ENCODE measurements at places on chromosomes 12 and 14.

- peak; percentile 76 for DNase-seq
These were observed 85.1 kb downstream of the BORCS5 start for GRCh38 chr12:12441843-12442461.

GRCh38 chr14:94548999-94549985, 11.9 kb upstream of the SERPINA4 start:
- peak; percentile 84 for DNase-seq

DNA sequence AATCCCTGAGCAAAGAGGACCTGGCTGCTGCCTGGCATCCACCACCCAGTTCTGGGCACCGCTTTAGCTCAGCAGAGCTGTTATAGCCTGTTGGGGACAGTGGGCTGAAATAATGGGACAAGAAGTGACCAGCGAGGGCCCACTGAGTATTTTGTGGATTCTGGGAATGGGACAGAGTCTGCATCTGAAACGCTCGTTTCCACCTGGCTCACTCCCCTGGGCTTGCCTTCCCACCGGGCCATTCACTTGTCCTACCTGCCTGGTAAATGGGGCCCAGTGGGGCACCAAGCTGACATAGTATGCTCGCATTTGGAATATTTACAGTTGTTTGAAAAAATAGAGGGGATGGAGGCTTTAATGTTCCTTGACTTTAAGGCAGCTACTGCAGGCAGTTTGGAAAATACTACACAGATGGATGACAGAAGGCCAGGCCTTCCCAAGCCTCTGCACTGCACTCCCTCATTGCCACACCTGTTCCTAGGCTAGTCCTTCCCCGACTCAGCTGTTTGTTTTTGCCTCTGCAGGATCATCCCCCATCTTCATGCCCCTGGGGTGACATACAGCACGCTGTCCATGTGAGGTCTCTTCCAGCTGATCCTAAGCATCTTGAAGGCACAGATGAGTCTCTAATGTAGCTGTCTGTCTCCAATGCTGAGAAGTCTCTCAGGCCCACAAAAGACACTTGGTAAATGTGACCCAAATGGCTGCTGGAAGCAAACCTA, 61.3 kb upstream of the DICER1 start:
- DNase-seq, result no peak

GRCh38 chr14:31937730-31938346, 139.3 kb upstream of the ARHGAP5 start:
- peak; percentile 68 for DNase-seq

DNA sequence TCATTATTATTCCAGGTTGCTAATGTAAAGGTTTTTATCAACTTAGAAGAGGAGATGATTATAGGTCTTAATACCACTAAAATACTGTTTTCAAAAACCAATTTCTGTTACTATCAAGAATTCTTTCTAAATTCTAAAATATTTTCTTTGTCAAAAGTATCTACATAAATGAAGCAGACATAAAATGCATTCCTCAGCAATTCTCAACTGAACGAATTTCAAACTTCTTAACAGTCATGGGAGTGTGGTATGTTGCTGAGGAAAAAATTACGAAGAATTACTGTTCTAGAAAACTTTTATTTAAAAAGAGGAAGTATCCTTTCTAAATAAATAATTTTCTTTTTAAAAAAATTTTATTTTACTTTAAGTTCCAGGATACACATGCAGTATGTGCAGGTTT, 146.4 kb downstream of the SLC2A13 start:
- DNase-seq, result no peak

DNA sequence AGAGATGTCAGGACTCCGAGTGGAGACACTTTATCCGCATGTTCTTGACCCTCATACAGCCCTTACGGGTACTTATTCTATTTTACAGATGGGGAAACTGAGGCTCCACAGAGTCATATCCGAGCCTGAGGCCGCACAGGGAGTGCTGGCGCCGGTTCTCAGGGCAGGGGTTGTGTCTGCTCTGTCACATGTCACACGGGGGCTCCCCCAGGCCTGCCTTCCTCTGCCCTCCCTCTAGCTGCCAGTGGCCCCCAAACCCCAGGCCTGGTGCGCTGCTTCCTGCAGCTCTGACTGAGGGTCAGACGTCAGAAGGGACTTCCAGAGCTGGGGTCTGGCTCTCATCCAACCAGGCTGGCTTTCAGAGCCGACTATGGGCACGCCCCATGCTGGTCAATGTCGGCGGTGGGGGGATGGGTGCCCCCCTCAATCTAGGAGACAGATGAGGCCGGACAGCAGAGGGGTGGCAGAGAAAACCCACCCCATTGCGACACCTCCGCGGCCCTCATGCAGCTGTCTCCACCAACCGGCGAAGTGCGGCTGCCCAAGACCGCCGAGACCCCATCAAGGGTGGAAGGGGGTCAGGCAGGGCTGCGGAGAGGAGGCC, 811 bp upstream of the INF2 start:
- DNase-seq, result no peak

GRCh38 chr12:4387607-4388006, 8.1 kb upstream of the FGF23 start:
- DNase-seq, result no peak

DNA sequence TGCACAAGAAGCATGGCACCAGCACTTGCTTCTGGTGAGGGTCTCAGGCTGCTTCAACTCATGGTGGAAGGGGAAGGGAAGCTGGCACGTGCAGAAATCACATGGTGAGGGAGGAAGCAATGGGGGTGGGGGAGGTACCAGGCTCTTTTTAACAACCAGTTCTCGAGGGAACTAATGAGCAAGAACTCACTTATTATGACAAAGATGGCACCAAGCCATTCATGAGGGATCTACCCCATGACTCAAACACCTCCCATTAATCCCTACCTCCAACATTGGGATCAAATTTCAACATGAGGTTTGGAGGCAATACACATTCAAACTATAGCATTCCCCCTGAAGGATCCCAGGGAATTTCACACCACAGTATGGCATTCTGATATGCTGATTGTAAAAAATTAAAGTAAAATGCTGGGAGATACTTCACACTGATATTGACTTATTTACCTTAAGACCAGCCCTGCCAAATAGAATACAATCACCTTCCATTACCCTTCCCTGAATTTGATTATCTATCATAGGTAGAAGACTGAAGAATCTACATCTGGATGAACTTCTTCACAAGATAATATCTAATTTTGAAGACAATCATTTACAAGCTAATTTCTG, 201.7 kb upstream of the PLXNC1 start:
- no peak for DNase-seq

DNA sequence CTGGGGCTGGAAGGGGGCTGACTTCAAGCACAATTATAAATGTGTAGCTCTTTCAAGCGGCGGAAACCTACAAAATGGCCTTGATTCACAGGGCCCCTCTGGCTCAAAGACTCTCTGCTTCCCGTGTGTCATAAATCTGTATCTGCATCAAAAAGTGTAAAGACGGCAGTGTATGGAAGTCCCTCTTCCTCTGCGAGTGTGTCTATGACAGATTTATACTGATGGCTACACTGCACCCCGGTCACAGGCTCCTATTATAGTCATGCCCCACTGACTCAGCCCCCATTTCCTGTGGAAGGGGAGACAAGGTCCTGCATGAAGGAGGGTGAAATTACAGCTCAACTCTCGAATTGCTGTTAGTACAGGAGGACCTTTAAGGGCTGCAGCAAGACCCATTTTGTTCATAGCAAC, 68.6 kb downstream of the HMGA2 start:
- no peak for DNase-seq

- DNase-seq, result no peak
These were observed 75.3 kb downstream of the CCDC88C start for GRCh38 chr14:91342206-91342760.

DNA sequence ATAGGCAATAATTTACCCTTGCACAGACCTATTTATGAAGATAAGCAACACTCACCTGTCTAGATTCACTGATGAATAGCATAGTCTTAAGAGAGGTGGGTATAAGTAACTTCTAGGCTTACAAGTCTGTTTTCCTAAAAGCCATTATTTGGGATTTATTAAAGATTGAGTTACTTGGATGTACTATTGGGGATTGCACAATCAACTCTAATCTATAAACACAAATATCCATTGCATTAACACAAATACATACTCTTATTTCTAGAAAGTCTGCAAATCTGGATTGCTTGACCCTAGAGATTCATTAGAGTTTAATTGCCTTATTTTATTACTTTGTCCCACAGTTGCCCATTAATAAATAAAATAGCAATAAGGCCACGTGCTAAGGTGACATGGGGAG, 148.1 kb upstream of the CCDC198 start:
- DNase-seq, result no peak

DNA sequence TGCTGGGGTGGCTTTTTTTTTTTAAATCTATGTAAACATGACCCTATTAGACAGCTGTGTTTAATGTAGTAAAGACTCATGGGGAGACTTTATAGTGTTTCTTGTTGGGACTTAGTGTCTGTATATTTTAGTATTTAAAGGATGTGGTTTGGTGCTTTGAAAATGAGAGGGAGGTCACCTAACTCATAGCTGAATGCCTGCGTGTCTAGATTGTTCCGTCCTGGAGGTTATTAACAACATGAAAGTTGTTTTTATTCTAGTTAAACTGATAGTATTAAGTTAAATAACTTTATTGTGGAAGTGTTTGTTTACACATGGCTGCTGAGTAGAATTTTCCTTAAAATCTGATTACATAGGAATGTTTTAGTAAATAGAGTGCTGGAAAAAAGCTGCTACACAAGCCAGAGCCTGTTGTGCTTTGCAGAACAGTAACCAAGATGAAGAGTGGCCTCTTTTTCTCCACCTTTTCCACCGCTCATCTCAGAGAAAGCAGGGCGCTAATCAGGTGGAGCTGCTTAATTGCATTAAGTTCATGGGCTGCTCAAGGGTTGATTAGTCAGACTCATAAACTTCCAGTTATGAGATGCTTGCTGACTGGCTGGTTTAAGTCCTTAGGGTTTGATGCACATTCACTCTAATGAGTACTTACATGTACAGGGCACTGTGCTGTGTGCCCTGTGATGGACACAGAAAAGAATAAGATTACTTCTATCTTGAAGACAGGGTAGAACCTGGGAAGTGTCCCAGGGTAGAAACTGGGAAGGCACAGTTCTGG, 62.7 kb downstream of the FBXO34 start:
- no peak for DNase-seq

GRCh38 chr14:89486505-89486904, 69.5 kb upstream of the FOXN3 start:
- DNase-seq, result no peak

- DNase-seq, result peak; percentile 62
These were observed 99.9 kb downstream of the PHETA1 start for GRCh38 chr12:111268738-111269572.

DNA sequence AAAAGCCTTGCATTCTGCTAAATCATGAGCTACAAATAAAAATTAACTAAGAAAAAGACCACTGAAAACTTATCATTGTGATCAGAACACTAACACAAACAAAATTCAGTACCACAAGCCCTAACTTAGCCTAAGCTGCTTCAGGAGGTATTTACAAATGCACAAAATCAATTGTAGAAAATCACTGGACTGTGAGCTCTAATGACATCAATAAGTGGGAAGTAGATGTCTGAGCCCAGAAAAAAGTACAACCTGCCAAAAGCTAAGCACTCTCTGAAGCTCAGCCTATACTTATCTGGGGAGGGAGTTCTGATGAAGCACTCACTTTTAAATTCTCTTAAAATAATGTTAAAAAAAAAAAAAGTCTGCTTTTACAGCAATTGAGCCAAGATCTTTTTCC, 92.9 kb downstream of the SLCO1B1 start:
- no peak for DNase-seq

DNA sequence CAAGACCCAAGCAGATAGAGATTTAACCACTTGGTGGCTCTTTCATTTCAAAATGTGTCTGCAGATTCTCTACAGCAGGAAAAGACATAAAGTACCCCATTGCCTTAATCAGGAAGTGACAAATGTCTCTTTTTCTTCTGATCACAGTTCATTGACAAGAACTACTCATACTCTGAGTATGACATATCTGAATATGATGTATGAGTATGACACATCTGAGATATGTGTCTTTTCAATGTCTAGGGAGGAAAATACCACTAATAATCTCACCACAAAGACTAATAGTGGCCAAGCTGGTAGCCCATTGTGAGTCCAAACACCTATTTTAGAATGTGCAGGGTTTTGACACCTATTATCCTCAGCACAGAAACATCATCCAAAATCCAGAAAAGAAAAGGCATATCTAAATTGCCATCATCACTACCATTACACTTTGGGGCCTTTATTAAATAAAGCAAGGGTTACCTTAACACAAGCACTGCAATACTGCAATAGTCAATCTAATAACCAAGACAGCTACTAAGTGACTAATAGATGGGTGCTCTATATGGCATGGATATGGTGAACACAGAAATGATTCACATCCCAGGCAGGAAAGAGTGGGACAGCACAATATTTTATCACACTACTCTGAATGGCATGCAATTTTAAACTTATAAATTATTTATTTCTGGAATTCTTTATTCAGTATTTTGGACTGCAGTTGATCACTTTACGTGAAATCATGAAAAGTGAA, 243.7 kb upstream of the FAR2 start:
- DNase-seq, result no peak

DNA sequence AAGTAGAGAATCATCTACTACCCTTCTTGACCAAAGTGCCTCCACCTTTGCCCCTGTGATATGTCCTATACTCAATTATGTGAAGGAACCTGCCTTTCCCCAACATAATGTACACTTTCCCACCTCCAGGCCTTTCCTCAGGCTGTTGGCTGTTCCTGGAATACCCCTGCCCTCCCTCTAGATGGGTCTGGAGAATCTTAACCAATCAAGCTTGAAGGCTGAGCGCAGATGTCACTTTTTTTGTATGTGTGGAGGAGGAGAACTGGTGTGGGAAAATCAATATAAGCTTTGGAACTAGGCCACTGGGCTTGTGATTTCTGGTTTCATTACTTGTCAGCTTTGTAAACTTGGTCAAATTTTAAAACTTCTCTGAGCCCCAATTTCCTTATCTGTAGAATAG, 4.7 kb downstream of the BMAL2 start:
- DNase-seq, result no peak

DNA sequence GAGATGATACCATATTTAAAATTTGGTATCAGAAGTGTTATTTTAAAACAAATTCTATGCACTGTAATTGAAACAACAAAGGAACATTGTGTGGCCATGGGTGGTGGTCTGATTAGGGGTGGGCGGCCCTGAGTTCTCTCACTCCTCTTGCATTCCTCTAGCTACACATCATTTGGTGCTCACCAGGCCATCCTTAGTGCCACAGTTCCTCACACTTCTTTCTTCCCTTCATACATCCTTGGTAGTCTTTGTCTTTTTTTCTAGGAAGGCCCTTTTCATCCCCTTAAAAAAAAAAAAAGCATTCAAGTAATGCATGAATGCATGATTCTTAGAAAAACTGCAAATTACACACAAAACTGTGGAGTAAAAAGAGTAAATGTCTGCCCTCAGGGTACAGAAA, 2.4 kb upstream of the MANSC4 start:
- DNase-seq, result no peak

GRCh38 chr12:53795927-53796326, 44.1 kb upstream of the CISTR start:
- no peak for DNase-seq

GRCh38 chr14:70981000-70981952, 74.0 kb downstream of the PCNX1 start:
- DNase-seq, result no peak

- DNase-seq, result no peak
These were observed 83.0 kb upstream of the FAR2 start for GRCh38 chr12:29066011-29066588.

GRCh38 chr12:121090586-121091514, 41.8 kb upstream of the P2RX7 start:
- DNase-seq, result no peak

GRCh38 chr12:89231686-89232085, 120.6 kb downstream of the DUSP6 start:
- DNase-seq, result no peak
